Occipital lobe (tissue), 3 donors: ENCODE measurements at places on chromosomes 4 and X. TPM values are rescaled to one million over a fixed set of nuclear protein-coding genes. Genes with fewer than 3 reads are reported as not detected.

DNA sequence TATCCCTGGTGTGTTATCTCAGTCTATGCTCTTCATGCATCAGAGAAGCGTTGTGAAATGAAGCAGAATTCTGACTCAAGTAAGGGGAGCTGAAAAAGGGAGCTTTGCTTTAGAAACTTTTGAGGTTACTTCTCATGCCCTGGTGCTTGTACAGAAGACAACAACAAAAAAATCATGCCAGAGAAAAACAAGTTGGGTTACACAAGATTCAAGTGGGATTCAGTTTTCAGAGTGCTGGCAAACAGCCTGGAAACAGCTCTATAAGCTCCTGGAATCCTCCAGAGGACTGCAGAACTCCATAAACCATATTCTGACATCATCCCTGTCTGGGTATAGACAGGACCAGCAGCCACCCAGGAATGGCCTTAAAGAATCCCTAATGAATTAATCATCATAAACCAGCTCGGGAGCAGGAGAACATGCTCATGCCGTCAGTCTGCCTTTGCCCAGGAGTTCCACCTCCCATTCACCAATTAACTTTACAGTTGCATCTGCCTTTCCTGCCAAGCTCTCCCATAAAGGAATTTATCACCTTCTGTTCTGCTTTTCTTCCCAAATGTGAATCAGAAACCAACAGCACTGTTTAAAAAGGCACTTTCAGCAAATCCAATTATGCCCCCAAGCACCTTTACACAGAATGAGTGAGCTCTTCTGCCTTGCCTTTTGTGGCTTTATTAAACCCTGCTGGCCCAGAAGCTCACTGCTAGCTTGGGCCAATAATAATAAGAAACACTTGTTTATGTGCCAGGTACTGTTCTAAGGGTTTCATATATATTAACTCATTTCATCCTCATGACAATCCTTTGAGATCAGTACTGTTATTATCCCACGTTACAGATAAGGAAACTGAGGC lies 54.5 kb upstream of the FBXW7 start:
- DNase-seq, result no peak

Gene TMPRSS11F
- total RNA-seq, result not detected

DNA sequence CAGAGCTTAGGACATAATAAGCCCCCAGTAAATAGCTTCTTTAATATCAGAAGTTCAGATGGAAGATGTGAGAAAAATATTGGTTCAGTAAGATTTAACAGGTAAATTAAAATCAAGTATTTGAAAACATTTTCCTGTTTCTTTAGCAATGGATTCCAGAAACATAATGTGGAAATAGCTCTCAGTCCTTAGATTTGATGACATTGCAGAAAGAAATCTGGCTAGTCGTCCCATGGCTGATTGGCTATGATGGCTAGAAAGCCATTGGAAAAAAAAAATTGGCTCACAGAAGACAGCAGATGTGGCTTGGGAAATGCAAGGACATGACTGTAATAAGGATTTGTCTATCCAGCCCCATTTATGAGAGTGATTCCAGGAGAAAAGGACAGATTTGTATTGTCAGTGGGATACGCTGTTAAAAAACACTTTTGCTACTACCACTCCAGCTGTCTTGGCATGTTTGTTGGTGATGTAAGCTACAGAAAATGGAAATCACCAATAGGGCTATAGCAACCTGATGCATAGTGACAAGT lies 78.3 kb downstream of the AR start:
- DNase-seq, result no peak

DNA sequence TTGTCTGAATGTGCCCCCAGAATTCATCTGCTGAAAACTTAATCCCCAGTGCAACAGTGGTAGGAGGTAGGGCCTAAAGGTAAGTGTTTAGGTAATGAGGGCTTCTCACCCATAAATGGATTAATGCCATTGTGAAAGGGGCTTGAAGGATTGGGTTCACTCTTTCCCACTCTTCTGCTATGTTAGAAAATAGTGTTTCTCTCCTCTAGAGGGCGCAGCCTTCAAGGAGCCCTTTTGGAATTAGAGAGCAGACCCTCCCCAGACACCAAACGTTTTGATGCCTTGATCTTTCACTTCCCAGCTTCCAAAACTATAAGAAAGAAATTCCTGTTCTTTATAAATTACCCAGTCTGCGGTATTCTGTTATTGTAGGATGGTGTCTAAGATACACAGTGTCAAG lies 706.4 kb downstream of the SMARCA1 start:
- DNase-seq, result no peak

DNA sequence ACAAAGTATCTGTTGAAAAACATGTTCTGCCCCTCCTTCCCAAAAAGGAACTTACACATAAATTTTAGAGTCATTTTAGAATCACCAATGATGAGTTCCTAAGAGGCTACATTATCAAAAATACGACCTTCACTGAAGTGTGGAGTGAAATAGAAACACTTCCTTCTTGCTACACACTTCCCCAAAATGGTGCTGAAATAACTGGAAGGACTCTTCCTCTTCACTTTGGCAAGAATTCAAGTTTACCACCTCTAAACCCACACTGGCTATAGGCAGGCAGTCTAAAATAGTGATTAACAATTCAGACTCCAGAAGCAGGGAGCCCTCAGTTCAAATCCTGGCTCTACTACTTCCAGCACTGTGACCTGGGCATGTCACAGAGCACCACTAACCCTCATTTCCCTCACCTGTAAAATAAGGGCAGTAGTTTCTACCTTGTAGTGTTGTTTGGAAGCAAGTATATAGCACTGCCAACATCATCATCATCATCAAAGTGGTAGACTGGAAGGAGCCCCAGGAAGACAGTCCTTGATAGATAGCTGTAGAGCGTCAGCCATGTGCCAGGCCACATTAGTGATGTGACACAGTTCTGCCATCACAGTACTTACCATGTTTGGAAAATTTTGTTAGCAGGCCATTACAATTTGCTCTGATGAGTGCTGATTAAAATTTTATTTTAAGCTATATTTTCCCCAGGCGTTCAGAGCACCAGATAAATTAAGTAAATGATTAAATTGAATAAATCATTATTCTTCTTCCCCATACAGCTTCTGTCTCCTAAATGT lies 103.3 kb downstream of the PARM1 start:
- DNase-seq, result no peak

Gene GALNTL6
- total RNA-seq, result 10.0 TPM

Gene FGB
- 2.8 TPM for total RNA-seq

- no peak for DNase-seq
Observed at GRCh38 chr4:15162465-15163283, 160.4 kb downstream of the CPEB2 start.

- no peak for DNase-seq
Observed at GRCh38 chrX:105451401-105451800, 230.9 kb upstream of the TEX13A start.

DNA sequence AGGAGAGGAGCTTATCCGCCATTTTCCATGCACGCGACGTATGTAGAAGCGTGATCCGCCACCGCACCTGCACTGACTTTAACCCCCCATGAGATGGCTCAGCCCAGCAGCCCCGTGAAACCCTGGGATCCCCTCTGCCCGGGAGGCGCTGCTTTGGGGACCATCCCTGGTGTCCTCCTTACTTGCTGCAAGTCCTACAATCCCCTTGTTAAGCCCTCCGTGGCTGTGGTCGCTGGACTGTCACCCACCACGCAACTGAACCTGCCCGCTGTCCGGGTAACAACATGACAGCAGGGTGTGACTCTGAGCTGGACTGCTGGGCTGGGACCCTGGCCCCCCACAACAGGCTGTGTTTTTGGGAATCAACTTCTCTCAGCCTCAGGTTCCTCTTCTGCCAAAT lies 44.7 kb upstream of the MAN2B2 start:
- no peak for DNase-seq

GRCh38 chr4:183443655-183444213 lies 702 bp upstream of the CDKN2AIP start:
- DNase-seq, result no peak

DNA sequence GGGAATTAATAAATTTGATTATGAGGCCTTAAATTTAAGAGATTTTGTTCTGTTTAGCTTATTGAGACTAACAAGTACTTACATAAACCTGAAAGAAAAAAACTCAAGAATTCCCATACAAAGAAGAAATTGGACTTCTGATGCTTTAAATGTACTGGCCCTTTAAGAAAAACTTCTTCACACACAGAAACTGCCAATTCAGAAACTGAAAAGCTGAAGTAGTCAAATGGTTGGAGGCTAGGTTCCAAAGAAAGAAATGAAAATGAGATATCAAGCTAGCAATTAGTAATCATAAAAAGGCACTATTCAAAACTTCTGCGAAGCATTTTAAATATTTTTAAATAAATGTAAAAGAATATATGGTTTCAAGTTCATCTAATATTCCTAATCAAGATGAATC lies 151.3 kb downstream of the THOC2 start:
- no peak for DNase-seq

GRCh38 chr4:183147196-183147595 lies 48.1 kb downstream of the WWC2 start:
- no peak for DNase-seq

Gene PITX2
- total RNA-seq, result not detected

DNA sequence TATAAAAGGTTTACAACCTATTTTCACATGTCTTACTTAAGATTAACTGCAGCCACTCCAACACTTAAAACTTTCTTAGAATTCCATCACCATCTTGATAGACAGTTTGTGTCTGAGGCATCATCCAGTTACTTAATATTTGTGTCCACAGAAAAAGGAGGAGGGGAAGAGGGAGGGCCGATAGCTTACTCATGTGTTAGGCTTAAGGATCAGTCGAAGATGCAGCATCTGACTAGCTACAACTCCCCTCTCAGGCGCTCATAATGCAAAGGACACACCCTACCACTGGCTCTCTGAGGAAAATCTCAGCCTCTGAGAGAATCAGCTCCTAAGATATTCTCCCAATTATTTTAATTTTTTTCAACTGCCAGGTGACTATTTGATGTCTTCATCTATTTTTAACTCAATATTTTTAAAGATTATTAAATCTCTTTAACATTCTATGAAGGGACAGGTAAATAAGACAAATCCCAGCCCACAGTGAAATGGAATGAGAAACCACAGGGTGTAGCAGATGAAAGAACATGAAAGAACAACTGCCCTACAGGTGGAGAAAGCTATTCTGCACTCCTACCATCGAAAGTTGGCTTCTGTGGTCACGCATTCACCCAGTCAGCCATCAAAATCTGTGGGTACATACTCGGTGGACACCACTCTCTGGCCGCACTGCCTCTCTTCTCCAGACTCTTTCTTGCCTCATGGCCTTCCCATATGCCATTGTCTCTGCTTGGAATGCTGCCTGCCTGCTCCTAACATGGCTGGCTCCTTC lies 48.0 kb downstream of the ARAP2 start:
- no peak for DNase-seq

GRCh38 chrX:22196149-22196548 lies 76.6 kb upstream of the CBLL2 start:
- no peak for DNase-seq

DNA sequence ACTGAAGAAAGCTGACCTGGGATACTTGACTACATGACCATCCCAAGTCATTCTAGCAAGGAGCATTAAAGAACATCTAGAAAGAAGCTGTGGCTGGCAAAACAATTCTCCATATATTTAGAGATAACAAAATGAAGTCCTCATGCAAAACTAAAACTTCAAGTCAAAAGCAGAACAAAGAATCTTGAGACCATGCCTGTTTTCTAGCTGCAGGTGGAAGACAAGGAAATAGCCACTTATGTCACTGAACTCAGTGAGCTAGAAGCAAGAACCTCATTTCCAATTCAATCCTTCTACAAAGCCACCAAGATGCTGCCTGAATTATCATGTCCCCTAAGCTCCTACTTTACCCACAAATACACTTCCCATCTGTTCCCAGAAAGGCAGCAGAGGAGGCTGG lies 13.8 kb downstream of the USP46 start:
- no peak for DNase-seq

- DNase-seq, result no peak
Observed at GRCh38 chr4:30380404-30380998, 339.7 kb upstream of the PCDH7 start.

GRCh38 chr4:153497091-153497531 lies 31.0 kb downstream of the TMEM131L start:
- DNase-seq, result no peak

DNA sequence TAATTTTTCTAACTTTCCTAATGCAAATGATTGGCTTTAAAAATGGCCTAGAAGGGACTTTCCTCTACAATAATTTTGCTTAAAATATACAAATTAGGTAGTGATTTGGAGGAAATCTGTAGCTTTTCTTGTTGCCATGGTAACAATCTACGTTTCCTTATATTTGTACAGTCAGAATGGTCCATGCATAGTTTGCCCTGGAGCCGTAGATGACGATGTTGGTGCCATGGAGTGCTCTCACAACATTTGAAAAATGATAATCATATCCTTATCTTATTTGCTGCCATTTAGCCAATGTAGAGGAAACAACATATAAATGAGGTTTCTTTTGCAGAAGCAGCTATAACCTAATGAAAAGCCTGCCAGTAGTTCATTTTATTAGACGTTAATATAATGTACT lies 89.0 kb upstream of the NMU start:
- no peak for DNase-seq

DNA sequence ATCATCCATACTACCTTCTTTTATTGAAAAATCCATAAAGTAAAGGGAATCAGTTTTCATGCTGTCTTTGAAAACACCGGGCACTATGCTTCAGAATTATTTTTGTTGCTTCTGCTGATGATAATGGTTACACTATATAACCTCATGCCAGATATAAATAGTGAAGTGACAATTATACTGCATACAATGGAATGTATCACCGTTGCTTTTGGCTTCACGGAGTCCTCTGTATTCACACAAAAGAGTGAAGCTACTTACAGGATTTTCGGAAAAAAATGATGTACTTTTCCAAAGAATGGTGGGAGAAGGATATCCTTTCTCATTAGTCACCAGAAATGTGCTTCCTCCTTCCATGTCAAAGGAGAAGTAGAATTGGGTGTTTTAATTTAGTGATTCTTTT lies 159.1 kb upstream of the PITX2 start:
- DNase-seq, result no peak

Gene DSPP
- 0.16 TPM for total RNA-seq

GRCh38 chrX:106203315-106203714 lies 35.2 kb downstream of the PWWP3B start:
- no peak for DNase-seq

GRCh38 chr4:106056914-106057313 lies 161.6 kb downstream of the NPNT start:
- DNase-seq, result no peak

GRCh38 chr4:84944947-84945346 lies 21.5 kb downstream of the WDFY3 start:
- DNase-seq, result no peak

DNA sequence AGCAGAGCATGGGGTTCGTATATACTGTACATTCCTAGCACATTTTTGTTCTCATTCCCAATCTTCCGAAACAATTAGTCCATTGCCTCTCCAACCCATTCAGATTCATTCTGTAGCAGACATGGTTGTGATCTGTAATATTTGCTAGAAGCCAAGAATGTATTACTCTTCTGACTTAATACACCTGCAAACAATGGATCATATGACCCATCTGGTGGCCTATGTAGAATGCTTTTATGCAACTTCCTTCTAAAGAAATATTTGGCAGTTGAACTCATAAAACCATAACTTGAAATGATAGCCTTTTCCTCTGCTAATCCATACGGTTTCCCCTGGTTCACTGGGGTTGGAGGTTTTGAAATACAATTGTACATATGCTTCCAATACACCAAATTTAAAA lies 32.8 kb upstream of the SGMS2 start:
- no peak for DNase-seq

Gene TCEANC
- 14.7 TPM for total RNA-seq
